ENCODE measurements at places on chromosomes 2 and 18.

DNA sequence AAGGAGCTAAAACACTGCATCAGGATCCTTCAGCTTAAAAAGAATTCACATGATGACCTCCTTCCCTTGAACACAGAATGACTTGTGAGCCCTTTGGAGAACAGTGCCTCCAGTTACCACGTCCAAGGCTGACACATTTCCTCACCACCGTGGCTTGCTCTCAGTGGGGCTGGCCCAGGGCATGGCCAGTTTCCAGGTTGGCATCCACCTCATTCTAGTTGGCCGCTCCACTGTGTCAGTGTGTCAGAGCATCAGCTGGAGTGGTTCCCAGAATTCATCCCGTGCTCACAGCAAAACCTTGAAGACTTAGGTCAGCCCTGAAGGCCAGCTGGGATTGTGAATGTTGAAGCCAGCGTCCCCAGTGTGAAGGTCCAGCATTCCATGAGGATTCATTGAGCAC lies 158.5 kb downstream of the INSIG2 start:
- DNase-seq = no peak

- DNase-seq = peak; percentile 43
Measured at GRCh38 chr2:238761868-238762267, 86.0 kb upstream of the TWIST2 start.

DNA sequence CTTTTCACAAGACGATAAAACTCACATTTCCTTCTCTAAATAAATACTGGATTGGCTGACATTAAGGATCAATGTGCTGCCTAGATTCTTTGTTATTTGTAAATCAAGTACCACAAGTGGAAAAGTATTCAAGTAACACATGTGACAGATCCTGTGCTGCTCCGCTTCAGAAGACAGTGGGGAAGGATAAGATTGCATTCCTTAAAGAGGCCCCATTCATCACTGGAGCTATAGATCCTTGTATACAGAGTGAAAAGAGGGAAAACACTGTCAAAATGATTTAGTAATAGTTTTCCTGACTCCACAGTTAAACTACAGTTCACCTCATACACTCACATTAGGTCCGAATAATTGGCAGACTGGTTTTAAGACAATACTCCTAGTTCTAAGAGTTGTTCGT lies 108.0 kb upstream of the CSRNP3 start:
- DNase-seq = no peak

DNA sequence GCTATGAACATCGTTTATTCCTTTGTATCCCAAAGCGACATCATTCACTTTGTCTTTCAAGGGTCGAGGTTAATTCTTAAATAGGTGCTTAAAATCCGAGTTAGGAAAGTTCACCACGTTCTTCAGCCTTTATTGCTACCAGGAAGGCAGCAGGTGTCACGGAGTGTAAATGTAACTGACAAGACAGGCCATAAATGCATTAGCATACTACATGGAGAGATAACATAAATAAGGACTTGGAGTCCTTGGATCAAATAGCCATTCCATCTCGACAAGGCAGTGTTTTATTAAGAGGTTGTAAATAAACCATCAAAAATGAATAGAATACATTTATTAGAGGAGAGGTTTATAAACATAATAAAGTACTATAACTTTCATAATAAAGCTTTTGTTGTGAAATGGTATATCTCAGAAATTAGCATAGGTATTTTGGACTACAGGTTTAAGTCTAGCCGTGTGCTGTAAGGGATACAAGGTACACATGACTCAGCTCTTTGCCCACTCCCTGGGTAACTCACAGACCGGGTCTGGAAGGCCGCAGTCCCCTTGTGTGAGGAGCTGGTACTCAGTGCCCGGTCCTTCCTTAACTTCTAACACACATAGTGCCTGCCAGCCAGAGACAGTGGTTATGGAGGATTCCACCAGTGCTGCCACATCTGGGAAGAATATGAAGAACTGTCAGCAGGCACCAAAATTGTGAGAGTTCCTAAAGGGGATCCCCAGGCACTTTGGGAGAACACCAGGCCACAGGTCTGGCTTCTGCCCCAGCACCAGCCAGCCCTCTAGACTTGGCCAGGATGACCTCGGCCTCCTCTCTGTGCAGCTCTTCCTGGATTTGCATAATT lies 29.4 kb downstream of the CAPN13 start:
- no peak for DNase-seq

GRCh38 chr2:168593713-168594112 lies 137.6 kb downstream of the CERS6 start:
- DNase-seq = no peak

- DNase-seq = no peak
Measured at GRCh38 chr2:101251844-101252407, 760 bp upstream of the CNOT11 start.

DNA sequence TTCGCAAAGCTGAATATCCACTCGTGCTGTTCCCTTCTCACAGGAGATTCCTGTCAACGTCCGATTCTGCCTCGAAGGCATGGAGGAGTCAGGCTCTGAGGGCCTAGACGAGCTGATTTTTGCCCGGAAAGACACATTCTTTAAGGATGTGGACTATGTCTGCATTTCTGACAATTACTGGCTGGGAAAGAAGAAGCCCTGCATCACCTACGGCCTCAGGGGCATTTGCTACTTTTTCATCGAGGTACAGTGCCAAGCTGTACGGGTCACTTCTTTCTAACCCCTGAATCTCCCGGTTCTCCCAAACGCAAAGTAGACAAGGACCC lies 14.6 kb downstream of the CNDP2 start:
- no peak for DNase-seq

DNA sequence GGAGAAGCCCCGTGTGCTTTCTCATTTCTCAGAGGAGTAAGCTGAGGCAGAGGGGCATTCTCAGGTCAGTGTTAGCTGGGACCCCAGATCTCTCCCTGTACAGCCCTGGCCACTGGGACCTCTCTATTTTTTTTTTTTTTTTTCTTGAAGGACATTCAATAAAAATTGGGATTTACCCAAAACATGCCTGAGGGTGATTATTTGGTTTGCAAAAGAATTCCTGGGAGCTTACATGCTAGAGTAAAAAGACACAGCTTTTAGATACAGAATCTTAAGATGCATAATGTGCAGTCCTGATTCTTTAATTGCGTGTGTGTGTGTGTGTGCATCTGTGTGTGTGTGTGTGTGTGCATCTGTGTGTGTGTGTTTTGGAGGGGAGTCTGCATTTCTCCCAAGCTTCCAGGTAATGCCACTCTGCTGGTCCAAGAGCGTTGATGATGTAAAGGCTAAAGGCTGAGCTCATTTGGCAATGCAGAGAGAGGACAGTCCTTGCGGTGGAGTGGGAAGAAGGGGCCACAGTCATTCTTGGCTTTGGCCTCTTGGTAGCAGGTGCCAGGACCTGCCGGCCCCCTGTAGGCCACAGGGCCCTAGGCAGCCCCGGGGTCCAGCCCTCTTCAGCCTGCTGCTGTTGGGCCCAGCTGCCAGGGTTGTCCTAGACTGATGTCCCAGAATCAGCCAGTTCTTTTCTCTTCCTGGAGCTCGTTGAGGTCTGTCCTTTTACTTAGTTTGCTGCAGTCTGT lies 74.1 kb upstream of the MCFD2 start:
- no peak for DNase-seq

GRCh38 chr2:181411105-181411849 lies 45.9 kb upstream of the ITGA4 start:
- peak; percentile 12 for DNase-seq

- DNase-seq = no peak
Measured at GRCh38 chr18:582465-582864, 2.3 kb downstream of the CETN1 start.

- DNase-seq = peak; percentile 12
Measured at GRCh38 chr2:23912054-23912453, 14.9 kb downstream of the ATAD2B start.

DNA sequence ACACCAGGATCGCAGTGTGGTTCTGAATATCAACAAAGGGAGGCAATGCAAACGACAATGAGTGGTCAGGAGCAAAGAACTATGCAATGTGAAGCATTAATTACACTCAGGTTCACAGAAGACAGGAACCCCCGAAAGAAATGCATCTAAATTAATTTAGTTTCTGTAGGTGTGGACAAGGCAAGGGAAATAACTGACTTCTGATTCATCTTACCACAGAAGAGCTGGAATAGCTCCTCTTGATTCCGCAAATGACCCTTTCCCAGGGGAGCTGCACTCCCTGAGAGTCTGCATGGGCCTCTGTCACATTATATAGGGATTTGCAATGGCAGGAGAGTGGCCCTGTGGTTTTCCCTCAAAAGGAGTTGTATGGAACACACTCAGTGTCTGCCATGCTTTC lies 263.9 kb upstream of the APCDD1 start:
- DNase-seq = peak; percentile 82

All from fibroblast of skin of back (primary cell).